ENCODE measurements at places on chromosomes 2 and 18. TPM values are rescaled to one million over a fixed set of nuclear protein-coding genes. Genes with fewer than 3 reads are reported as not detected.
A peak's percentile ranks its signal among the peaks of the same experiment; 100 is the strongest.

- DNase-seq = no peak
Observed at GRCh38 chr2:53174539-53174938, 593.1 kb upstream of the CHAC2 start.

DNA sequence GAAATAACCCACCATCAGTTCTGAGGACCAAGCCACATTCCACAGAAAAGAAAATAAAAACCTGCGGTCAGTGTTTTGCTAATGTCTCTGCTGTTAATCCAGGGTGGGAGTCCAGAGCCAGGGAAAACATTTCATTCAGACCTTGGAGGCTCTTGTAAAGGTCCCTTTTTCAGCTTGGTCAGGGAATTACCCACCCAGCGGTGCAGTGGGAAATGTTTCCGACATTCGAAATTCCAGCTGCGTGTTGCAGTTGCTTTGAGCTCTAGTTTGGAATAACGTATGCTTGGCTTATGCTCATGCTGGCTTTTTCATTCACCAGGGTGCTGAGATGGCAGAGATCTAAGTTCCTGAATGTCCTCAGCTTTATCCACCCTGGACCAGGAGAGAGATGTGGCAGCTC, 219.1 kb downstream of the TRIB2 start:
- no peak for DNase-seq

DNA sequence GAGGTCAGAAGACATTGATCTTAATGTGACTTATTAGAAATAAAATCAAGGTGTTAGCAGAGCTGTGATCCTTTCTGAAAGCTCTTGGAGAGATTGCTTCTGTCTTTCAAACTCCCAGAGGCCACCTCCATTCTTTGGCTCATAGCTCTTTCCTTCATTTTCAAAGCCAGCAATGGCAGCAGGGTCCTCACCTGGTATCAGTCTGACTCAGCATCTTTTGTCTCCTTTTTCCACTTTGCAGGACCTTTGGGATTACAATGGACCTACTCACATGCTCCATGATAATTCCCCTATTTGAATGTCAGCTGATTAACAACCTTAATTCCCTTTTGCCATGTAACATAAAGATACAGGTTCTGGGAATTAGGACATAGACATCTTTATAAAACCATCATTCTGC, 6.8 kb upstream of the CDH20 start:
- DNase-seq = no peak

Gene PPP1CB
- 270 TPM for total RNA-seq

- peak; percentile 65 for DNase-seq
Observed at GRCh38 chr18:48990481-48991318, 39.9 kb upstream of the SMAD7 start.

DNA sequence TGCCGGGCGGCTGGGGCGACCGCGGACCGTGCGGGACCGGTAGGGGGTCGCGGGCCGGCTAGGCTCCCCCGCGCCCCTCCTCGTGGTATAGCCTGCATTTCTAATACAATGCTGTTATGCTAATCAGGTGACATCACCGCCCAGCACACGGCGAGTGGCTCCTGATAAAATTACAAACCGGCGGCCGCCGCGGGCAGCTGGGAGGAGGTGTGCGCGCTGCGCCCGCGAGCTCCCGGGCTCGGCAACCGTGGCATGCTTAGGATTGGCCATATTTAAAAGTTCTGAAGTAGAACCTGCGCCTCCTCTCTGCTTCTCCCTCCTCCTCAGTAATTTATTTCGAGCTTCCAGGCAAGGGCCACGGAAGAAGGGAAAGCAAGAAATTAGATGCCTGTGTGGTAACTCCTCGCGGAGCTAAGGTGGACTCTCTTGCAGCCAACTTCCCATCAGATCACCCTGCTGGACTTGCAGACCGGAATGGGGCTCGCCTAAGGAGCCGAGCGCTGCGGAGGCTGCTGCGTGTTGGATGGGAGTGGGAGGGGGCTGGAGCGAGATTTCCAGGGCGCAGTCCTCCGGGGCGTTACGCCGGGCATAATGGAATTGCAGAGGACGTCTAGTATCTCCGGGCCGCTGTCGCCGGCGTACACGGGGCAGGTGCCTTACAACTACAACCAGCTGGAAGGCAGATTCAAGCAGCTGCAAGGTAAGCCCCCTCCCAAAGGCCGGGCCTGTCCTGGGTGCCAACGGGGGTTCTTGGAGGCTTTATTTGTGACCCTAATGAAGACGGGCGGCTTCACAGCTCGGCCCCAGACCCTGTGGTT, 102.3 kb downstream of the SPTBN1 start:
- DNase-seq = peak; percentile 39

Gene RASGRP3
- 5.2 TPM for total RNA-seq

GRCh38 chr2:231883468-231883881, 42.7 kb downstream of the NPPC start:
- no peak for DNase-seq

DNA sequence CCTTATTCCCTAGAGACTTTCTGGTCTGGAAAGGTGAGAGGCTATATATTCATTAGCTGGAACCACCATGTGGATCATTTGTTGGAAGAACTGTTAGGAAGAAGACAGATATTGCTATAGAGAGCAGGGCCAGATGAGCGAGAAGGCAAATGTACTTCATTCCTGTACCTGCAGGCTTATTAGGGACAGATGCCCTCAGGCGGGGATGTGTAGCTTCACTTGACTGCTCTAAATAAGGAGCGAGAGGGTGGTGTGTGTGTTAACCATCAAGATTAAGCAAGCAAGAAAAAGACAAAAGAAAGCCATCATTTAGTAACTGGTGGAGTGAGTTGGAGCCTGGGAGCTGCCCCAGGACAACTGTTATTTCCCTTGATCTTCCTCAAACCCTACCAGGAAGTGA, 36.4 kb downstream of the NEDD4L start:
- DNase-seq = no peak

- DNase-seq = no peak
Observed at GRCh38 chr18:48360376-48361021, 48.7 kb downstream of the ZBTB7C start.

- no peak for DNase-seq
Observed at GRCh38 chr2:197311421-197312033, 947 bp upstream of the ANKRD44 start.

- DNase-seq = peak; percentile 36
Observed at GRCh38 chr2:232146294-232146693, 184.8 kb downstream of the DIS3L2 start.

GRCh38 chr2:150462770-150463169, 24.7 kb downstream of the RND3 start:
- DNase-seq = no peak

Gene PSD4
- 0.83 TPM for total RNA-seq
